ENCODE measurements at places on chromosomes 7 and 10.

- no peak for DNase-seq
These were observed 121.8 kb downstream of the SGMS1 start for GRCh38 chr10:50501924-50502452.

DNA sequence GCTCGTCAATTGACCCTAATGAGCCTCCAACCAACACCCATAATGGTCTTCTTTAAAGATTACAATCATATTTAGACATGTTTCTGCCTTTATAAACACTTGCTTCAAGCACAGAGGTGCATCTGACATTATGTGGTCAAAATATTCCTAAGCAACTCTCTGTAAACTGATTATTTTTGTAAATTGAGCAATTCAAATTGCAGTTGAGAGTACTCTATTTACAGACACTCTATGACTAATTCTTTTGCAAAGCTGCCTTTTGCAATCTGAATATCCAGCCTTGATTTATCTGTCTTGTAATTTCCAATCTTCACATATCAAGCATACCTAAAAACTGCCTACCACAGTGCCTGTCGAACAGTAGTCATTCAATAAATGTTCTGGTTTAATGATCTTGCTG lies 112.0 kb downstream of the PDE1C start:
- no peak for DNase-seq

DNA sequence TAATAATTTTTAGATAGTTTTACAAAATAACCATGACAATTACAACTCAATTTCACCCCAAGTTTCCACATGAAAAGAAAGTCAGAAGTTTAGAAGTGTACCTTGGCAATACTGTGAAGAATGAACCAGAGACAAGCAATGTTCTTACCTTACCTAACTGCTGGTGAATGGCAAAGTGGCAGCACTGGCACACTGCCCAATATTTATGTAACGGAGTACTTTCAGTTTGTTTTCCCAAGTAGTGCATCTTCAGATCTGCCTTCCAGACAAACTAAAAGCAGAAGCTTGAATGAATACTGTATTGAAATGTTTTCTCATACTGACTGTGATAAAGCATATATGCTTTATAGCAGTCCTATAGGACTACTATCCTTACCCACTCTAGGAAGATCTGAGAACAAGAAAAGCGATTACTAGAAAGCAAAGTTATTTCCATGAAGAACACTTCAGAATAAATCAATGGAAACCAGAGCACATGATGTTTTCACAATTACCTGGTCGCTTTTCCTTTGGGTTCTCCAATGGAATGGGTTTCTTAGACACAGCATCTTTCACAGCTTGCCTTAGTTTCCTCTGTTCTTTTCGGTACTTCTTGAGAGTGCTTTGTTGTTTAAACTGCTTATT lies 1.5 kb downstream of the NOC3L start:
- DNase-seq = no peak

DNA sequence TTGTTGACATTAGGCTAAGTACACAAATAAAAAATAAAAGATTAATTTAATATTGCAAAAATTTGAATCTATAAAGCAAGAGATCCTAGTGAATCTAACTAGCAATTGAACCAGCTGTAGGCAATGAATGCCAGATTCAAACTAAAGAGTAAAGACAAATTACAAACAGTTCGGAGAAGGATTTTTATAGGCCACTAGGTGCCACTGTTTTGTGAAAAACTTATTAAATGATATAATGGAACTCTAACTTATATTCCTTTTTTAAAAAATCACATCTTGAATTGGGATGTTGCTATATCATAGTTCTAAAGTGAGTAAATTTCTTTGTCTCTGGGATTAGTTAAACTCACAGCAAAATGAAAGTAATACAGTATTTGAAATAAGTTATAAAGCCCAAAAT lies 39.1 kb upstream of the GNAI1 start:
- no peak for DNase-seq

DNA sequence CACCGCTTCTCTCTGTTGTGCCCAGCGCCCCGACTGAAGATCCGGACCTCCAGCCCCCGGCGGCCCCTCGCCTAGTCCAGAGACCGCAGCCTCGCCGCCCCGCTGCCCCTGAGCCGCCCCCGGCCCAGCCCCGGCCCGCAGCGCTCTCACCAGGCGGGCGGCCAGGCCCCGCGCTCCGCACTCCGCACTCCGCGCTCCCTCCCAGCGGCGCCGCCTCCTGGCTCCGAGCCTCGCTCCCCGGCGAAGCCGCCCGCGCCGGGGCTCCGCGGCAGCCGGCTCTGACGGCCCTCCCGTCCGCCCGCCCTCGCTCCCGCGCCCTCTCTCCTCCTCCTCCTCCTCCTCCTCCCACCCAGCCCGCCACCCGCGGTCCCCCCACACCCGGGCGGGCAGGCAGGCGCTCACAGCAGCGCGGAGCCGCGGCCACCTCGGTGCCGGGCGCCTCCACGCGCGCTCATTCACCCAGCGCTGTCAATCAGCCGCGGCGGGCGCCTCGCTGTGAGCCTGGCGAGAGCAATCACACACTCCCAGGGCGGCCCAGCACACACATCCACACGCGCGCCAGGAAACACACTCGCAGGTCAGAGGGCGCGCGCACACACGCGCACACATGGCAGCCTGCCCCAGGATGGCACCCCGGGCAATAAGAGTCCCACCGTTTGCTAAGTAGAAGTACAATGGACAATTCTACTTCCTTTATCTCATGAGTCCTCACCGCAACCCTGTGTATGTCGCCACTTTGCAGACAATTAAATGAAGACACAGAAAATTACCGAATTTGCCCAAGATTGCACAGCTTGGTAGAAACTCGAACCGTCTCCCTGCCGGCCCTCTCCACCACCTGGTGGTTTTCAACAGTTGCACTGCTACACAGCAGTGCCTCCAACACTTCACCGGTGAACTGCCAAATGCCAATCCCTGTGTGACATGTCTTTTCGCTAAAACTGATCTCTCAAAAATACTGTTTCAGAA lies at the start of gene PRRT4:
TSS of gene PRRT4 (minus strand) at position 280 of the 969 bp plus-strand sequence.
- DNase-seq = peak; percentile 39

GRCh38 chr10:88866454-88866853 lies 13.6 kb upstream of the STAMBPL1 start:
- no peak for DNase-seq

- DNase-seq = no peak
These were observed 5.2 kb downstream of the TAX1BP1 start for GRCh38 chr7:27745064-27745583.

GRCh38 chr10:67171970-67172369 lies 246.1 kb downstream of the LRRTM3 start:
- DNase-seq = peak; percentile 4
